ENCODE measurements at places on chromosomes 7 and 10. TPM values are rescaled to one million over a fixed set of nuclear protein-coding genes. Genes with fewer than 3 reads are reported as not detected.

- no peaks in the 10 kb centered on the region for H3K27me3 ChIP-seq
- DNase-seq, result no peak
- H3K4me3 ChIP-seq, result no peak overlapping the region
- H3K36me3 ChIP-seq, result no peaks in the 10 kb centered on the region
- H3K4me1 ChIP-seq, result peaks cover 5% of the 10 kb centered on the region
Observed at GRCh38 chr7:149297034-149297755, 35.2 kb downstream of the ZNF783 start.

DNA sequence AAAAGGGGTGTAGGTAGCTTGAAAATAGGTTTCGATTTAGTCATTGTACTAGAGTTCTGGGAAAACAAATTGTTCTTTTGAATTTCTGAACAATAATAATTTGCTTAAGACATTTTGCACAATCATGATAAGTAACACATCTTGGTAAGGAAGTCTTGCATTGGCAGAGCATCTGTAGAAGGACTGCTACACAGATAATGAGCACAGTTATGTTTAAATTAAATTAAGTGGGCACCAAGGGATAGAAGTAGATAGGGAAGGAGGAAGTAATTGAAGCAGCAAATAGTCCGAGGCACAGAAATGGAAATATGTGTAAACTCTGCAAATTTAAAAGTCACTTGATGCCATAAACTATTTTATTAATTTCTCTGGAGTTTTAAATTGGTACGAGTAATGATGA lies 122.4 kb downstream of the CHN2 start:
- no peaks in the 10 kb centered on the region for H3K4me1 ChIP-seq
- DNase-seq, result no peak
- H3K36me3 ChIP-seq, result no peaks in the 10 kb centered on the region
- no peak overlapping the region for H3K4me3 ChIP-seq
- no peak overlapping the region for H3K27ac ChIP-seq

DNA sequence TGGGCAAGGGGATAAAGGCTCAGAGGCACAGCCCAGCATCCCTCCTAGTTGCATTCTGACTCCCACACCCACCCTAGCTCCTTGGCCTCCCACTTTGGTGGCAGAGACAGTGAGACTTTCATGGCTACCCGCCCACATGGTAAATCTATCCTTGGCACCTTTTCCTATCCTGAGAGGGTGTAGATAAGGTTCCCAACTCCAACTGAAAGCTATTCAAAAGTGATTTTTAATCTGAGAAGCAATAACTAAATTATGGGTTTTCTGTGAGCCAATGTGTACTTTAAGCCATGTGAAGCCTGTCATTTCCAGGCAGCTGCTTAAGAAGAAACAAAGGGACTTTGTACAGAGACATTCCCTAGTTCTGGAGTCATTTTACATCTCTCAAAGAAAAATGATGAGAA lies 9.1 kb downstream of the LAMB1 start:
- peaks cover 45% of the 10 kb centered on the region for H3K27me3 ChIP-seq
- H3K4me1 ChIP-seq, result no peaks in the 10 kb centered on the region
- H3K36me3 ChIP-seq, result no peaks in the 10 kb centered on the region
- no peak for DNase-seq

DNA sequence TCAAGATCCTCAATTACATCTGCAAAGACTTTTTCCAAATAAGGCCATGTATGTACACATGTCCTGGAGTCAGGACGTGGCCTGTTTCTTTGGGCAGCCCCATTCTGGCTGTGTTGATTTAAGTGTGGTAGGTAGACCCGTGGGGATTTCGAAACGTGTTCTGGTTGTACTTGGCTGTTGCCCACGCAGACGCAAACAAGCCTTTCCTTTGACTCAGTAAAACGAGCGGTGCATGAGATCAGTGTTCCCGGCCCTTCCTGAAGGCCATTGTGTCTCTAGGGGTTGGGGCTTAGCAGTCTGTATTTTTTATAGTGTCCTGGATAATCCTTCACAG lies 64.8 kb upstream of the DNAJB6 start:
- H3K4me3 ChIP-seq, result no peak overlapping the region
- DNase-seq, result no peak
- H3K36me3 ChIP-seq, result peaks cover 37% of the 10 kb centered on the region
- no peaks in the 10 kb centered on the region for H3K27me3 ChIP-seq
- H3K4me1 ChIP-seq, result peaks cover 14% of the 10 kb centered on the region

ADK gene
- 64.5 TPM for total RNA-seq

DNA sequence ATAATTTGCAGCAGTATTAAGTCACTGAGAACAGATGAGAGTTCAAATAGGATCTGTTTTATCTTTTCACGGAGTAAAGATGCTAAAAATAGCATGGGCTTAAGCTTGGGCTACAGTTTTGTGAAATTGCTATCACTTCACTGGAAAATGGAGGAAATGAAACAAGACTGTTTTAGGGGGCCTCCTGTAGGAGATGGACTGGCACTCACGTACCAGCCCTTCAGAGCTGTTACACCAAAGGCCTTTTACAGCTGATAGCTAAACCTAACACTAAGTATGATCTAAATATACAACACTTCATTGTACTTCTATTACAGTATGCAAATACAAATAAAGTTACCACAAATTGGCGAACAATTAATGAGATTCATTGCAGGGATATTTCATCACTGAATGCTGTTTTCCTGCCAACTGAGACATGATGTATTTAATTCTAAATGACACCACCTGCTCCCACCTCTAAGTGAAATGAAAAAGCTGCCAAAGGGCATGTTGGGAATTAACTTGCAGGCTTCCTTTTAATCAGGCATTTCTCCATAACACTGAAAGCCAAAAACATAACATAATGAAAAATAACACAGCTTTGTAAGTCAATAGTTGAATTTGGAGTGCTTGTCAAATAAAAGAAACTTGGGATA lies 304.5 kb upstream of the LRRN3 start:
- DNase-seq, result no peak
- peaks cover 8% of the 10 kb centered on the region for H3K27me3 ChIP-seq
- no peaks in the 10 kb centered on the region for H3K36me3 ChIP-seq
- no peak overlapping the region for H3K4me3 ChIP-seq

All from activated T-helper 2 cell treated with anti-CD3 and anti-CD28 coated beads, Interferon-gamma antibody, Interleukin-2, Interleukin-4, amounts not matched to agents 10 μg/mL and 5 μg/mL and 100 μg/mL, durations not matched to agents 14 hours and 24 hours and 36 hours (primary cell).